ENCODE measurements at places on chromosomes 2 and 18.

DNA sequence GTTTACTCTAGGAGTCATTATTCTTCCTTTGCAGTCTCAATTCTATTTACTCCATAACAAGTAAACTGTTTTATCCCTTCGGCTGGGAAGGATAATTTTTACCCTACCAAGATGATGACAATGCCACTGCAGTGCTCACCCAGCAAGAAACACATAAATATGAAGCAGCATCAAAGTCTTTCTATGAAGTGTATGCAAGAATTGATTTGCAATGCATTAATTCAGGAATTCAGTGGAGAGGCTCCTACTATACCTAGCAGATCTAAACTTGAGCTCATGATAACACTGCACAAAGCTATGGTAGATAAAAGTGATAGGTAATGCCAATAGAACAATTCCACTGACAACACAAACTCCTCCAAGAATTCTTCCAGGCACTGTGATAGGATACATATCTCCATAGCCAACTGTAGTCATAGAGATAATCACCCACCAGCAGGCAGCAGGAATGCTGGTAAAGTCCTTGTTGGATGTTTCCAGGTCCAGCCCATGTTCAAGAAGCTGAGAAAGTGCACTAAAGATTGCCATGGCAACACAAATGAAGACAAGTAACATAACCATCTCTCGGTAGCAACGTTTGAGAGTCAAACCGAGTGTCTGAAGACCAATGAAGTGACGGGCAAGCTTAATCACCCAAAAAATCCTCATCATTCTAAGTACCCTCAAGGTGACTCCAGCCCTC is 49.9 kb downstream of the KCNG3 start:
- peak; percentile 59 for DNase-seq

- DNase-seq, result no peak
Observed at GRCh38 chr2:119809339-119810048, 49.8 kb downstream of the PTPN4 start.

- no peak for DNase-seq
Observed at GRCh38 chr18:31185186-31185950, 22.7 kb upstream of the DSC1 start.

DNA sequence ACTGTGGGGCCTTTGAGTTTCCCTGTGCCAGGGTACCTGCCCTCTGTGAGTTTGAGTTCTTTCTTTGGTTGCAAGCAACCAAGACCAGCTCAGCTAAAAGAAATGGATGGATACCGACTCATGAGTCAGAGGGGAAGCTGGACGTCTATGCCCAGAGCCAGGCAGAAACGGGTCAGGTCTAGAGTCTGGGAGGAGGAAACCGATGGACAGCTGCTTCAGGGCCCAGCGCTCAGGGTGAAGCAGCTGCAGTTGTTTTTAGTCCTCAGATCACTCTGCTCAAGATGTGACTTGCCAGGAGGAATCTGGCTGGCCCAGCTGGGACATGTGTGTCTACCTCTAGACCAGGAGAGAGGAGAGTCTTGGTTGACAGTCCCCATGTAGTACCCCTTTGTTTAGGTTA is 10.1 kb upstream of the TYMS start:
- DNase-seq, result no peak

- DNase-seq, result no peak
Observed at GRCh38 chr2:9780368-9781130, 62.7 kb upstream of the TAF1B start.

GRCh38 chr2:232667989-232668583 is 29.0 kb upstream of the GIGYF2 start:
- no peak for DNase-seq

DNA sequence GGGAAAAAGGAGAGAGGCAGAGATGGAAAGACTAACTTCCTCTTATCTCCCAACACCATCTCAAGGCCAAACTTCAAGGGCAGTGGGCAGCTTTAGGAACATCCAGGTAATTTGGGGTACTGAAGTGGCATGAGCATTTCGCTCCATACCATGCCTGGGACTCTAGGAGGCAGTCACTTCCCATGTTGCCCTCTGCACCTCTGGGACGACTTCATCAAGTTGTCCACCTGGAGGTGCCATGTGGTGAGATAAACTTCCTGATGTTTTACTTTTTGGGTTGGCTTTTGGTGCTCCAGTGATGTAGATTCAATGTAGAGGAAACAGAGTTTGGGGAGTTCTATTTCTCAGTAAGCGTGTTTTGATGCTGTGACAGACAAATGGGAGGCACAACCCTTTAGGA is 56.3 kb upstream of the UPP2 start:
- DNase-seq, result no peak

GRCh38 chr2:138335036-138335435 is 166.5 kb upstream of the SPOPL start:
- no peak for DNase-seq

DNA sequence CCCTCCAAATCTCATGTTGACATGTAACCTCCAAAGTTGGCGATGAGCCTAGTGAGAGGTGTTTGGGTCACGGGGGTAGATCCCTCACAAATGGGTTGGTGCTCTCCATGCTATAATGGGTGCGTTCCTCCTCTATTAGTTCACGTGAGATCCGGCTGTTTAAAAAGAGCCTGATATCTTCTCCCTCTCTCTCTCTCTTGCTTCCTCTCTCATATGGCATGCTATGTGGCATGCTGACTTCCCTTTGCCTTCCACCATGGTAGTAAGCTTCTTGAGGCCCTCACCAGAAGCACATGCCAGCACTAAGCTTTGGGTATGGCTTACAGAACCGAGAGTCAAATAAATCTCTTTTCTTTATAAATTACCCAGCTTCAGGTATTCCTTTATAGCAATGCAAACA is 39.2 kb downstream of the C2orf76 start:
- DNase-seq, result no peak

GRCh38 chr2:191959209-191959608 is 112.3 kb upstream of the CAVIN2 start:
- peak; percentile 76 for DNase-seq

- DNase-seq, result no peak
Observed at GRCh38 chr18:9215221-9215933, 78.8 kb downstream of the ANKRD12 start.

- DNase-seq, result no peak
Observed at GRCh38 chr2:73112026-73112912, 479 bp downstream of the RAB11FIP5 start.

DNA sequence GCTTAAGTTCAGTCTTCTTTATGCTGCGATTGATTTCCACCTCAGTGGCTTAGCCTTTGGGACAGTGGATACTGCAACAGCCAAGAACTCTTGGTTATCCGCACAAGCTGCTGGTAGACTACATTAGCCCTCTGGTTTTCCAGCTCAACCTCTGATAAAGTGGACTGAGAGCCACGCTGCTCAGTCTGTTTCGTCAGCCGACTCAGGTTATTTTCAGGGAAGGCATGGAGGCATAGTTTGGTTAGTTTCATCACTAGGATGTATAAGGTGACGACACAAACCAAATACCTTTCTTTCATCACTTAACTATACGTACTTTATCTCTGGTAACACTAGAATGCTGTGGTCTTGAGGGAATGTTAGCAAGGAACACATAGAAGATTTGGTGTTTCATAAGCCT is 14.2 kb downstream of the CD8A start:
- DNase-seq, result no peak

DNA sequence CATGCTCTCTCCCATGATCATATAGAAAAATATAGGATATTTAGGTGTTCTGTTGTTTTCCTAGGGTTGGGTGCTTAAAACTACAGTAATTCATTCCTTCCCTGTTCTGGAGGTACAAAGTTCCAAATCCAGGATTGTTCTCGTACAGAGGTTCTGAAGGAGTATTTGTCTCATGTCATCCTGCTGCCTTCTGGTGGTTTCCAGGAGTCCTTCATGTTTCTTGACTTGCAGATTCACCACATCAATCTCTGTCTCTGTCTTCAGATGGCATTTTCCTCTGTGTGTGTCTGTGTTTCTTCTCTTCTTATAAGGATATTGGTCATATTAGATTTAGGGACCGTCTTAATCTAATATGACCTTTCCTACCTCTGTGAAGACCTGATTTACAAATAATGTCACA is 397.9 kb downstream of the NYAP2 start:
- no peak for DNase-seq

GRCh38 chr18:61064911-61065310 is 268.3 kb upstream of the CDH20 start:
- DNase-seq, result no peak

- DNase-seq, result no peak
Observed at GRCh38 chr2:36528766-36529392, 69.1 kb downstream of the FEZ2 start.

DNA sequence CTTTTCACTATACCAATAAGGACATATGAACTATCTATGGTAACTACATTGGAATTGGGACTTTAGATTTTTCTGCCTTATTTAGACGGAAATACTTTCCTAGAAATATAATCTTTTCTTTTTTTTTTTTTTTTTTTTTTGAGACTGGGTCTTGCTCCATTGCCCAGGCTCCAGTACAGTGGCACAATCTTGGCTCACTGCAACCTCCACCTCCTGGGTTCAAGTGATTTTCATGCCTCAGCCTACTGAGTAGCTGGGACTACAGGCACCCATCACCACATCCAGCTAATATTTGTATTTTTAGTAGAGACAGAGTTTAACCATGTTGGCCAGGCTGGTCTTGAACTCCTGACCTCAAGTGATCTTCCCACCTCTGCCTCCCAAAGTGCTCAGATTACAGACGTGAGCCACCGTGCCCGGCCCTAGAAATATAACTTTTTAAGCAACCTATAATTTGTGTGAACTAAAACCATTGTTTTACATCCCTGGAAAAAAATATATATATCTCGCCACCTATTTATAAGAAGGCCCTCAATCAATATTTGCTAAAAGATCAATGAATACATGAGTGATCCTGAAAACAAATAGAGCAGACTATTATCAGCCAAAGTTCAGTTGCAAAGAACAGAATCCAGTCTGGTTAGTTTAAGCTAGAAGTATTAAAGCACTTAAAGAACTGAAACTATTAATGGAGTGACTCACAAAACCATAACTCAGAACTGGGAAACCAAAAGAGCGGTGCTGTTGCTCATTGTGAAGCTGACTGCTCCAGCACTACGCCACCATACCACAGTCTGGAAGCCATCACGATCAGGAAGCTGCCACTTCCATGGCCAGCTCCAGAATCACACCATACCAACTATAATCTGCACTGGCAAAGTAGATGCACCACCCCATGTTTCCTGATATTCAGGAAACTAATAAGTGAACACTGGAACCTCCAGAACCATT is 8.4 kb upstream of the HNRNPLL start:
- no peak for DNase-seq

GRCh38 chr2:39368846-39369245 is 68.2 kb downstream of the MAP4K3 start:
- DNase-seq, result no peak

- DNase-seq, result no peak
Observed at GRCh38 chr2:190272457-190272842, 47.2 kb downstream of the HIBCH start.

GRCh38 chr2:104092886-104093285 is 761.0 kb upstream of the POU3F3 start:
- no peak for DNase-seq

GRCh38 chr2:25829377-25829704 is 48.9 kb downstream of the ASXL2 start:
- no peak for DNase-seq

DNA sequence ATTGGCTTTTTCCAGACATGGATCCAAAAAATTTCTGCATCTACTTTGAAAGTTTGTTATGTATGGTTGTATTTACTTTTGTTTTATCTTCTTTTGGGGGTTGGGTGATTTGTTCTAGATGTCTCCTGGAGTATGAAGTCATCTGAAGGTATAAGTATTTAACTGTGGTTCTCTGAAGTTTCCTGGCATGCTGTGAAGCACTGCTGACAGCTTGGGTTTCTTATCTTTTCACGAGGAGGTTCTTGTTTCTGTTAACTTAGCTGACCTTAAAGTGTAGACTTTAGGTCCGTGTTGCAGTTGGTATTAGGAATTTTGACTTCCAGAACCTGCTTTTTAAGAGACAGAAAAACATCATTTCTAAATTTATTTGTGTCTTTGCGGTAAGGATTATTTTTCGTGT is 15.9 kb downstream of the GLS start:
- no peak for DNase-seq
